ENCODE measurements at places on chromosomes 1 and 21.

DNA sequence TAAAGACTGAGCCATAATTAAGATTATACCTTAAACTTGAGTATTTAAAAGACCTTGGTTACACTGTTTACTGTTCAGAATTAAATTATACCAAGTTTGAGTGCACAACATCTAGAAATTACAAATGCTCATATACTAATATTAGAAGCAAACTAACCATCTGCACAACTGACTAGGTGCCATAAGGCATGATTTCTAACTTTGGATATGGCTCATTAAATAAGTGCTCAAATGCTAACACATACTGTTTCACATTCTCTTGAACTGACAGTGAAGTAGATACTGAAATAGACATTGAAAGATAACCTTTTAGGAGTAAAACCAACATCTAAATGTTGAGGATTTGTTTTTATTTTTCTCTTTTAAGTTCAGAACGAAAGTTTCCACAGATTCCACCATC lies 74.1 kb downstream of the PRKAA2 start:
- DNase-seq = no peak

DNA sequence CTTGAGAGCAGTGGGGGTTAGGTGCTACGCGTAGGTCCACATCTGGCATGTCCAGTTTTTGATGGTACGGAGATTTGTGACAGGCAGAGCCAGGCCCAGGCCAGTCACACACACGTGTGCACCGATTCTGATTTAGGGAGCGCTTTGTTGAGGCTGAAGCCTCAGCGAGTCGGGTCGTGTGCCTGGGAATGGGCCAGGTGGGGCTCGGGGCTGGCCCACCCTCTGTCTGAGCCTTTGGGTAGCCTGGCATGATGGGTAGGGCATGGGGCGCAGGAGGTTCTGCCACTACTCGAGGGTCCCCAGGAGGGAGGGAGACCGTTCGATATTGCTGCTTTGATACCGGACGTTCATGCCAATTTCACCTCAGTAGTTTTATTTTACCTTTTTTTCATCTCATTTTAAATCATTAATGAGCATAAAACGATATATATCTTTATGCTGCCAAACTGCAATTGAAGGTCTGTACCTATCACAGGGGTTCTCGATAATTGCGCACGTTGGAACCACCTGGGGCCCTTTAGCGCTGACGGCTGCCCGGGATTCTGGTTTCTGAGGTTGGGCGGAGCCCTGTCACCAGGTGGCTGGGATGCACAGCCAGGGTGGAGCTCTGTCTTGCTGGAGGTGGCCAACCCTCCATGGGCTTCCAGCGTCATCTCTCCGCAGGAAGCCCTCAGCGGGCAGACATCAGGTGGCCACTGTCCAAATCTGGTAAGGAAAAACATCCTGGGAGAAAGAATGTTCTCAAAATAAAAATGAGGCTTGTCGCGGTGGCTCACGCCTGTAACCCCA lies 71.9 kb downstream of the SCCPDH start:
- DNase-seq = no peak

DNA sequence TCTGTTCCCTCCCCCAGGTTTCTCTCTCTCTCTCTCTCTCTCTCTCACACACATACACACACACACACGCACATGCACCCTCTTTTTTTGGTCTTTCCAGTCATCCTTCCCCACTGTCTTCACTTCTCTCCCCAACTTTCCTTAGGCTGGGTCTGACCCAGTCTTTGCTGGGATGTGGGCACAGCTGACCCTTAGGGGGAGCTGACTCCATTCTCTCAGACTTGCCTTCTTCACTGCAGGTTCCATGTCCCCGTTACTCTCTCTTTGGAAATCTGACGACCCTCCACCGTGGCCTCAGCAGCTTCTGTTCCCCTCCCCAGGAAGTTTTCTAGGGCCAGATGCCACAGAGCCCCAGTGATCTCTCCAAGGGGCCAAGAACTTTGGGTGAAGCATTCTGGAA lies 2.1 kb downstream of the DISP3 start:
- DNase-seq = no peak

DNA sequence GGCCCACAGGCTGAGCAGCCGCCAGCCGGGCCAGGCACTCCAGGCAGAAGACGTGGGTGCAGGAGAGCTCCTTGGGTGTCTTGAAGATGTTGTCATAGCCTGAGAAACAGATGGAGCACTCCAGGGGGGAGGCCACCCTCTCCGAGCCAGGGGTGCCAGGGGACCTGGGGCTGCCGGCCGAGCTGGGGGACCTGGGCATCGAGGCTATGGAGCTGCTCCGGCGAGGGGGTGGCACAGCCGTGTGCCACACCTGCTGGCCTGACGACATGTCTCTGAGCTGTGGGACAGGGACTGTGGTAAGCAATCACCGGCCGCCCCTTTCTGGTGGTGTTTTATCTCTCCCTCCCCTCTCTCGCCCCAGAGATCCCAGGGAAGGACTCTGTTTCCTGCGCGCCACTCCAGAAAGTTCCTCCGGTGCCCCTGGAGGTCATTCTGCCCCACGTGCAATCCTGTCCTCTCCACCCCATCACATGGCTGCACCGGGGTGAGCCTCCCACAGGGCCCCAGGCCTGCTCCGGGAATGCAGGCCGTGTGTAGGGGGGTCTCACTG lies 1.7 kb downstream of the RNF223 start:
- no peak for DNase-seq

DNA sequence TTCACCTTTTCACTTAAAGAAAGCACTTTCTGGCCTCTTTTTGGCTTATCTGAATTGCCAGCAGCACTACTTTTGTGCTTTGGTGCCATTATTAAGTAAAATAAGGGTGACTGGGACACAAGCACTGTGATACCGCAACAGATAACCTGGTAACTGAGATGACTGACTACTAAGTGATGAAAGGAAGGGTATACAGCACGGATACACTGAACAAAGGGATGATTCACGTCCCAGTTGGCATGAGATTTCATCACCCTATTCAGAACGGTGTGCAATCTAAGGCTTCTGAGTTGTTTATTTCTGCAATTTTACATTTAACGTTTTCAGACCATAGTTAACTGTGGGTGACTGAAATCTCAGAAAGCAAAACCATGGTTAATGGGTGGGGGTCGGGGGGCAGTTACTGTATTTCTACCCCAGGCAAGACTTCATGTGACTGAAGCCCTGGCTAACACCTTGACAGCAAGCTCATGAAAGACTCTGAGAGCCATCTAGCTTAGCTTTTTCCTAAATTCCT lies 102.8 kb downstream of the CLIC6 start:
- DNase-seq = no peak

GRCh38 chr21:44375281-44375651 lies 21.8 kb downstream of the TRPM2 start:
- no peak for DNase-seq

- no peak for DNase-seq
These were observed 13.0 kb upstream of the TMEM9 start for GRCh38 chr1:201167041-201167991.

- no peak for DNase-seq
These were observed 381.0 kb upstream of the VAMP3 start for GRCh38 chr1:7389906-7390603.
